T follicular helper cell (primary cell): ENCODE measurements at places on chromosomes 7 and 10.
A peak's percentile ranks its signal among the peaks of the same experiment; 100 is the strongest.

DNA sequence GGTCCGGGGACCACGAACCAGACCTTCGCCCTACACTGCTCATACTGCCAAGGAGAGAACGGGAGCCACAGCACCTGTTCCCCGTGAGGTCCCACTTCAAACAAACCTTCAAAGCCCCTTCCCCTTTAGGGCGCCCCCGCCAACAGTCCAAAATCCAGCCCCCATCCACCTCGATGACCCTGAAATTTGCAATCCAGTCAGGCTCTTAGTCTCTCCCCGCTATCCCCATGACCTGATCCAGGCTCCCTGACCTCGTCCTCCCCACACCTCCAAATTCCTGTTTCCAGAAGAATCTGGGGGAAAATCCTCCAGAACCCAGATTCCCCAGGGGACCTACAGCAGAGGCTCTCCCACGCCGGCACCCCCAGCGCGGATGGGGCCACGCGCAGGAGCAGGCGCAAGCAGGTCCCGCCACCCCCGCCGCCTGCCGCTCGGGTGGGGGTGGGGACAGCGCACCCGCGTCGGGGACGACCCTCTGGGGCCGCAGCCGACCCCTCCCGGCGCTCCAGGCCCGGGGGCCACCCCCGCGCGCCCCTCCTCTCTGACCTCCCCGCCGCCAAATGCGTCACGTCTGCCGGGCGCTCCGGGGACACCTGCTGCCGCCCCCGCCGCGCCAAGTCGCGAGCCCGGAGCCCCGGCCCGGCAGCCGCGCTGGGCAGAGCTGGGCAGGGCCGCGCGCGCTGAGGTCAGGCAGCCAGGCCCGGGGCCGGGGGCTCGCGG lies 753 bp downstream of the CAMK2B start:
- no peak for DNase-seq

DNA sequence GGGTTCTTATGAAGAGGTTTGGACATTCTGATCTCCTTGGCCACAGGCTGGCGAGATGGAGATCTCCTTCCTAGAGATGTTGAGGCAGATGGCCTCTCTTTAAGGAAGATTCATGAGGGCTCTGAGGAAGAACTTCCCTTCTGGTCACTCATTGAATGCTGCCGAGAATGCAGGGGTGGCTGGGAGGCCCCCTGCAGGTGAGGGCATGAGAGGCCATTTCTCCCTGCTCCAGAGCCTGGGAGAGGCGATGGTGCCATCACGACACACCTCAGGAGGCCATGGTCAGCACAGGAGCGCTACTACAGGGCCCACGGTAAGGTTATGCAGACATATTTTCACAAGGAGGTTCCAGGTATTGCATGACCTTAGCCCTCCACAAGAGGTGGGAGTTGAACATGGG lies 40.2 kb downstream of the CXCL12 start:
- no peak for DNase-seq

- no peak for DNase-seq
These were observed 187.7 kb upstream of the CNTNAP2 start for GRCh38 chr7:145928937-145929336.

- peak; percentile 73 for DNase-seq
These were observed at the start of gene TSPAN15 for GRCh38 chr10:69451209-69451783. TSPAN15 (plus strand) TSS chr10:69451465; CDS start chr10:69451595, 130 bp downstream.

DNA sequence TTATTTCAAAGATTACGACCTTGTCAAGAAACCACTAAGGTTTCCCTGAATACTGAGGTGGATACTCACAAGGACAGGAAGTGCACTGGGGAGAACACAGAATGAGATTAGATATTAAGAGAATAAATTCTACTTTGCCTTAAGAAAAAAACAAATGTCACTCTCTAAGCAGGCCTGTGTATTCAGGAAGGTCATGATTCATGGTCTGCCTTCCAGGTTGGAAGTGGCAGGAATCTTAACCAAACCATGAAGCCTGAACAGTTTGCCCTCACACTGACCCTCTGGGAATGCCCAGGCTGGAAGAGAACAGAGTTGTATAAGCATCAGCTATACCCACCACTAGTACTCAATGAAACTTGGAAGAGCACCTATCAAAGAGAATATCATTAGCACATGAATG lies 227.6 kb downstream of the DGKI start:
- DNase-seq, result no peak

DNA sequence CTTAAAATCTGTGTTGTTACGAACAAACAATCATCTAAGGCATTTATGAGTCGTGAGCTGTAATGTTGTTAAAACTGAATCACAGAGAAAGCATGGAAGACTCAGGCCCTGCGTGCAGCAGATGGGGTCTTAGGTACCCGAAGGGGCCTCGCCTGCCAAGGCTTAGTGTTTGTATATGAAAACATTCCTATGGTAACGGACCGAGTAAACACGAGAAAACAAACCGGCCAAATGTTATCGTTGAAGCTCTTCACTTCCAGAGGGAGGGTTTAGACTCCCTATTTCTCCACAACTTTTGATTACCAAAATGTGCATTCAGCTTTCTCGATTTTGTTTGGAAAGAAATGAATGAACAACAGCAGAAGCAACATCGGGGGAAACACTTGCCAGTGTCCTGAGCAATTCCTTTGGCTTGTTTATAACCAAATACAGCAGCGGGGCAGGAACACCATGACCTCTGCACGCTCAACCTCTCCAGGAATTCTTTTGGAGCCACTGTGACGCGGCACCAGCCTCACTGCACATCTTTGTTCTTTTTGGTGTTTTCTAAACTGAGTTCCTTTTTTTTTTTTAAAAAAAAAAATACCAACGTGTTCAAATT lies 121.6 kb upstream of the KLF6 start:
- DNase-seq, result no peak

DNA sequence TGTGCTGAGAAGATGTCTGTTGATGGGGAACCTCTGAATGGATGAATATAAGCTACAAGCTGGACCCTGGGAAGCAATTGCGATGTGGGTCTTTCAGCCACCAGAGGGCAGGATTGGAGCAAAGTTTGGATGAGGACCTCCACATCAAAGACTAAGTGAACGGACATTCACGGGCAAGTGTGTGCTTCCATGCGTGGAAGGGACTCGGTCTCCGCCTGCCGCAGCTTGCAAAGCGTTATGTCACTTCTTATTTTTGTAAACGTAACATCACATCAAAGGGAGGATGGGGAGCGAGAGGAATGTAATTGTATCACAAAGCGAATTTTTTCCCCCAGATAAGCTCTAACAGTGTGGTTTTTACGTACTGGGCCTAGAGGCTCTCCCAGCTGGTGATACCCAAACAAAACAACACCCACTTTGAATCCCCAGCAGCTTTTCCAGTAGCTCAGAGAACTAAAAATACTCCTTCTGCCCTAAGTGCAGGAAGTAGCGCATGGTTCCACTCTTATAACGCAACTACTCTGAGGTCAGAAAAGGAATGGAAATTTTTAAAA lies 65.0 kb downstream of the VWA2 start:
- DNase-seq, result peak; percentile 38

GRCh38 chr10:33716501-33717267 lies 382.2 kb upstream of the NRP1 start:
- no peak for DNase-seq

GRCh38 chr10:132326344-132326889 lies 5.6 kb upstream of the LRRC27 start:
- DNase-seq, result no peak

GRCh38 chr10:77635402-77636227 lies 2.0 kb downstream of the KCNMA1 start:
- no peak for DNase-seq

GRCh38 chr7:138752518-138753149 lies 45.2 kb upstream of the TMEM213 start:
- peak; percentile 93 for DNase-seq

DNA sequence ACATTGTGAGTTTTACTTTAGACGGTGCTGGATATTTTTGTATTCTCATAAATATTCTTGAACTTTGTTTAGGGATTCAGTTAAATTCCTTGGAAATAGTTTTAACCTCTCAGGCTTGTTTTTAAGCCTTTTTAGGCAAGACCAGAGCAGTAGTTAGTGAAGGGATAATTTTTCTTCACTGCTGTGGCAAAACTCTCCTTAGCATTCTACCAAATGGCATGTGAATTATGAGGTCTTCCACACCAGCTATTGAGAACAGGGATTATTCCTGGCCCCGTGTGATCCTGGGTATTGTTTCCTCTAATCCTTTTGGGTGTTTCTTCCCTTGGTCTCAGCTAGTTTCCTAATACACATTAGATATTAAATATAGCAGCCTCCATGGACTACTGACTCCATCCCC lies 46.2 kb downstream of the CCDC71L start:
- DNase-seq, result no peak

GRCh38 chr10:86082556-86082955 lies 284.0 kb downstream of the GRID1 start:
- no peak for DNase-seq

GRCh38 chr10:1601406-1601805 lies 135.9 kb downstream of the ADARB2 start:
- no peak for DNase-seq

GRCh38 chr10:47092376-47092775 lies 181.1 kb downstream of the PTPN20 start:
- DNase-seq, result no peak

DNA sequence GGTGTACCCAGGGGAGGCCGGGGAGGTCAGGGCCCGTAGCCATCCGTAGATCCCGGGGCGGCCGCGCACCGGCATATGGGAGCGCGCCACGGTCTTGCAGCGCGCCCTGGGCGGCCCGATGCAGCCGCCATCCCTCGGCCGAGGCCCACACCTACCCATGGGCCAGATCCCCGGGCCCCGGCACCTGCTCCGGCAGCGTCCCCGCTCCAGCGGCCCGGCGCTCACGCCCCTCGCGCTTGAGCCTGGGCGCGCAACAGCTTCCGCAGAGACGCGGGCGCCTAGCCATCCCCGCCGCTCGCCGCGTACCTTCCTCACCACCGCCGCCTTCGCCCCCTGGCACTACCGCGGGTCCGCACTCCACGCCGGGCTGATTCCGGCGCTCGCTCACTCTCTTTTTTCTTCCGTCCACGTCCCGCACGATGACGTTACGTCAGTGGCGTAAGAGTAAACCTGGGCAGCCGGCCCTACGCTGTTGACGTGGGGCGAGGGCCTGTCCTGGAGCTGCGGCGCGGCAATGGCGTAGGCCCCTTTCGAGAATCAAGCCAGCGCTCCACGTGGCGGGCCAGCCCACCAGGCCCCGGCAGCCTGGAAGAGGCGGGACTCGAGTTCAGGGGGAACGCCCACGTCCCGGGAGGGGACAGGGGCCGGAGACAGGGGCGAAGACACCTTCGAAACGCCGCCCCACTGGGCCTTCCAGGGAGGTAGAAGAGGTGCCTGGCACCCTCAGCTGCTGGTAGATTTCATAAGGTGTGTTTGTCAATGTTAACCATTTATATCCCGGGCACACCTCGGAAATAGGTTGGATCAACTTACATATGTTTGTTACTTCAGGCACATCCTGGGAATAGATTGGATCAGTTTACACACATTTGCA lies at the start of gene ALDH18A1:
TSS of gene ALDH18A1 (minus strand) at position 421 of the 874 bp plus-strand sequence. CDS start 3,334 bp downstream, outside the sequence.
- DNase-seq, result peak; percentile 83

DNA sequence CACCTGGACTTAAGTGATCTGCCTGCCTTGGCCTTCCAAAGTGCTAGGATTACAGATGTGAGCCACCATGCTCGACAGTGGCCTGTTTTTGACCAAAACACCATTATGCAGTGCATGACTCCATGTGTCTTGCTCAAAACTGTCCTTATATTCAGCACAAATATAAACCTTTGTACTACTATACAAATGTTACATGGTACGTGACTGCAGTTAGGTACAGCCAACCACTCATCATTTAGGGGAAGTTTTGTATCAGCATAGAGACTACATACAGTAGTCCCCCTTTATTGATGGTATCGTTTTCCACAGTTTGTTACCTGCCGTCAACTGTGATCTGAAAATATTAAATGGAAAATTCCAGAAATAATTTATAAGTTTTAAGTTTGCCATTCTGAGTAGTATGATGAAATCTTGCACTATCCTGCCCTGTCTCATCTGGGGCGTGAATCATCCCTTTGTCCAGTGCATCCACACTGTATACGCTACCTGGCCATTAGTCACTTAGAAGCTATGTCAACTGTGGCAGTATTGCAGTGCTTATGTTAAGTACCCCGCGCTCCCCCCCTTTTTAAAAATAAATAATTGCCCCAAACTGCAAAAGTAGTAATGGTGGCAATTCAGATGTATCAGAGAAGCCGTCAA lies 23.3 kb upstream of the ZNF282 start:
- no peak for DNase-seq

DNA sequence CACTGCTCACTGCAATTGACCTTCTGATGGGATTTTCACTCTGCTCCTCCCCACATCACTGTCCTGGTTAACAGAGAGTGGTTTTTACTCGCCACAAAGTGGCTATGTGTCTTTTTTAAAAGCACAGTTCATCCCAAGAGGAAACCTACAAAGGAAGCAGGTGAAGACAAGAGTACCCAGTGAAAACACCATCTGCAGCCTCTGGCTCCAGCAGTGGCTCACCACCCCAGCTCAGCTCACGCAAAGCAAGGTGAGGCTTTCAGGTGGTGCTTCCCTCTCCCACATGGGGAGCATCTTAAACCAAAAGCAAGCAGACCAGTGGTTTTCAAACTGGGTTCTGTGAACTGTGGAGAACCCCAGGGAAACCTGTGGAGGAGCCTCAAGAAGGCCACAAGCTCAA lies 14.0 kb downstream of the DLG5 start:
- no peak for DNase-seq

DNA sequence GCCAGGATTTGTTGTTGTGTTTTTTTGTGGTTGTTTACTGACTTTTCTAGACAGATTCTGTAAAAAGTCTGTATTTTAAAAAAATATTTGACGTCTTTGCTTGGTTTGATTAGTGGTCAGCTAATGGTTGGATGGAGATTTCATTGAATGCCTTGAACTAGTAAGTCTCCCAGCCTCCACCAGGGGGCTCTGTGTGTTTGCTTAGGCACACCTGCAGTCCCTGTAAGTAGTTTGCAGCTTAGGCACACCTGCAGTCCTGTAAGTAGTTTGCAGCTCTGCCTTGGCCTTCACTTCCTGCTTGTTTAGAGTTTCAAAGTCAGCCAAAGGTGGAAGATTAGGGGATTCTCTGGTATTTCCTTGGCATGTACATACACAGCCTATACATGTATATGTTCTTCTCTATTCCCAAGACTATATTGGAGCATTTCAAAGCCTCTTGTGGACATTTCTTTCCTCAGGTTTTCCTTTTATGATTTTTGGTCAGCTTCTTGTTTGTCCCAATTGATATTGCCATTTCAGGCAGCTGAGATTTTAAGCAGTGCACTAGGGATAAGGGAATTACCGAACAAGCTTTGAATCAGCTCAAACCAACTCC lies 101.6 kb downstream of the CCSER2 start:
- peak; percentile 41 for DNase-seq

DNA sequence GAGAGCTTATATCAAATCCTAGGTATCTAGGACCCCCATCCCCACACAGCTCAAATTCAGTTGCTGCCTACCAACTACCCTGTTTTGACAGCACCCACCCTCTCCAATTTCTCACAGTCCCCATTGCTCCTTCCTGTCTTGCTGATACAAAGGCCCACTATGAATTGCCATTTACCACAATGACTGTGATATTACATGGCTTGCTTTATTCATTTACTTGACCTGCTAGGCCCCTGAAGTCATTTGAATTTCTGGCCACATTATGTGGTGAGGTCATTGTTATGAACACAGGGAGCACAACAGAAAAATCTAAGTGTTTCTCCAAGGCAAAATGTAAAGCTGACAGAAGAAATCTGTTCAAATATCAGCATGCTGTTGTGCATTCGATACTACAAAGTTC lies 101.4 kb downstream of the PPP1R17 start:
- no peak for DNase-seq

GRCh38 chr10:96446966-96447596 lies 66.6 kb downstream of the TLL2 start:
- DNase-seq, result no peak
